ENCODE measurements at places on chromosomes 4 and X.
A peak's percentile ranks its signal among the peaks of the same experiment; 100 is the strongest.

DNA sequence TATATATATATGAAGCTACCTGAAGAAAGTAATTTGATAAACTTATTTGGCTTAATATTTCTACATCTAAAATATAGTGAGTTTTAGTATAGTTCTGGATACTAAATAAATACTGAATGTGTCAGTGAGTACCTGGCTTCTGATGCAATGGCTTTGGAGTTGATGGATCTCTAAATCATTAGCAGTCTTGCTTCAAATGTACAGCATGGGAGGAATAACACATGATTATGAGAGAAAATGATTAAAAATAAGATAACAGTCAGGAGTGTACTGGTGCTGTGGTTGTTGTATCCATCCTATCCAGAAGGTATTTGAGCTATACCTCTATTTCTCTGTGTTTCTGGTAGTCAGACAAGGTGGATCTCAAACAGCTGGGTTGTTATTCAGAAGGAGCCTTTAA, 641.3 kb downstream of the TRAM1L1 start:
- DNase-seq: no peak

- no peak for DNase-seq
Observed at GRCh38 chr4:151921811-151922210, 161.0 kb upstream of the GATB start.

DNA sequence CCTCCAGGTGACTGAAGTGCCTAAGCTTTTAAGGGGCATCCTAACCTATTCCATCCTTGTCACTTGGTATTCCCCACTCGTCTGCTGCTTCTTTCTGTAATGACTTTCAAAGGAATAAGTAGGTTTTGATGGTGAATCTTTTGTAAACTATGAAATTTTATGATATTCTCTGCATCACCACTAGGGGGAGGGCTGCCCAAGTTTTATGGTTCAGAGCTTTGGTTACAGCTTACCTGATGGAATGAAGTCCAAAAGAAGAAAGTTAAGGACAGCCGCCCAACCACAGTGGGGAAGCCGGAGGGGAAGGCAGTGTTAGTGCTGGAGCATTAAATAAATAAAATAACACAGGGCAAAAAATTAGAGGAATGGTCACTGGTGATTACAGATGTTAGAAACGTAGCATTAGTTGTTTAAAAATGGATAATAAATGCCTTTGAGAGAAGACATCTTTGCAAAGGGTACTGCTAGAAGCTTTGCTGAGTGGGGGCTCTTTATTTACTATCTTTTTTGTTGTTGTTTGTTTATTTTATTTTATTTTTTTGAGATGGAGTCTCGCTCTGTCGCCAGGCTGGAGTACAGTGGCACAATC, 204.9 kb downstream of the GBA3 start:
- DNase-seq: peak; percentile 51

DNA sequence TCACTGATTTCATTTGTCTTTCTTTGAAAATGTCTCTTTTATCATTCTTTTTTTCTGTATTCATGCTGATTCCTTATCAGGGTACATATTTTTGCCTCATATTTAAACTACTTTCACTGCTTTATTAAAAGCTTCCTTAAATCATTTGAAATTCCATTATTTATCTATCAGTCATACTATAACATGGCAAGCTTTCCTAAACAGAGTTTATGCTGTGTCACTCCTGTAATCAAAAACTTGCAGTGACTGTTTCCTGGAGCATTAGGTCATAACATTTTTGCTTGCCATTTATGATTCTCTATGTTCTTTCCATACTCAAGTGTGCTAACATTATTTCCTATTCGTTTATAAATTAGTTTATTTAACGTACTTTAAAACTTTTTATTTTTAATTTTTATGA, 203.7 kb downstream of the BMPR1B start:
- DNase-seq: no peak

- DNase-seq: no peak
Observed at GRCh38 chr4:36427696-36428095, 146.3 kb downstream of the DTHD1 start.

DNA sequence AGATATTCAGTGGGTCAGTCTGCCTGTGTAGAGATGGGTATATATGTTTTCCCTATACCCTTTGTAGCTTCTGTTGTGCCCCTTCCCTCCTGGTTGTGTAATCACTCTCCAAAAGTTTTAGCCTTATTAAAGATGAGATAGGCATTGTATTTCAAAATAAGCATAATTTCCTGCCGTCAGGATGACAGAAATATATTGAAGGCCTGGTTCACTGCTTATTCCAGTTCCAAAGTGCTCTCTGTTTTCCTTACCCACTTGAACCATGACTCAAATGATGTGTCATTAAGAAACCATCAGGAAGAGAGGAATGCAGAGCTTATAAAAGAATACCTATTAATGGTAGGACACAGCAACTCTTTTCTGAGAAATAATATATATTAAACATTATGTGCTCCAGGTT, 178.5 kb downstream of the GABRB1 start:
- DNase-seq: no peak

- DNase-seq: no peak
Observed at GRCh38 chr4:171517883-171518282, 295.3 kb upstream of the GALNTL6 start.

- no peak for DNase-seq
Observed at GRCh38 chrX:40403757-40404156, 177.0 kb upstream of the ATP6AP2 start.

DNA sequence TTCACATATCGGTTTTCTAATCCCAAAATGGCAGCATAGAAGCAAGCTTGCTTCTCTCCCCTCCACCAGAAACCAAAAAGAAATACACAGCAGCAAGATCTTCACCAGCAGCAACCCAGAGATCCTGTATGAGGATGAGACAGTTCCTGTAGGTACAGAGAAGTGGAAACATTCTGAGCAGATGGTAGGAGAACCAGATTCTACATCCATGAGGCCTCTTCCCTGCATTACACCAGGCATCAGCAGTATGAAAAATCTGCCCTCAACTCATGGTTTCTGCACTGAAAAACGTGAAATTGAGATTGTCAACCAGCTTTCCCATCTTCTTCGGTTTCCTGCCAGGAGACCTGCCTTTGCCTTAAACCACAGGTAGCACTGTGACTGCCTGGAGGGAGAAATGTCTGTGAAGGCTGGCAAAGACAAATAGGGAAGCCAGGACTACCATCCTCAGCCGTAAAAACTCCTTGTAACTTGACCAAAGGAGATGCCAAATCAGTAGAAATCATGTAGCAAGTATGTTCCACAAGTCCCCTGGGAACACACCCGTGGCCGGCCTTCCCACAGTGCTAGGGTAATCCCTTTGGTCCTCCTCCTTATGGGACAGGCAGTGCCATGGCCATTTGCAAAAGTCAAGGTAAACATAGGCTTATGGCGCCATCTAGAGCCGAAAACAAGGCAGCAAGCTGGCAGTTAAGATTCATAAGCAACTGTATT, 24.0 kb upstream of the MTHFD2L start:
- peak; percentile 74 for DNase-seq

GRCh38 chr4:68734095-68734494, 63.6 kb upstream of the UGT2B15 start:
- no peak for DNase-seq

- no peak for DNase-seq
Observed at GRCh38 chr4:89489338-89489771, 181.8 kb upstream of the GPRIN3 start.

GRCh38 chrX:129609395-129609794, 45.4 kb downstream of the APLN start:
- no peak for DNase-seq

- no peak for DNase-seq
Observed at GRCh38 chr4:24781999-24782745, 13.2 kb upstream of the SOD3 start.

- DNase-seq: no peak
Observed at GRCh38 chr4:40276546-40276945, 58.6 kb upstream of the CHRNA9 start.

DNA sequence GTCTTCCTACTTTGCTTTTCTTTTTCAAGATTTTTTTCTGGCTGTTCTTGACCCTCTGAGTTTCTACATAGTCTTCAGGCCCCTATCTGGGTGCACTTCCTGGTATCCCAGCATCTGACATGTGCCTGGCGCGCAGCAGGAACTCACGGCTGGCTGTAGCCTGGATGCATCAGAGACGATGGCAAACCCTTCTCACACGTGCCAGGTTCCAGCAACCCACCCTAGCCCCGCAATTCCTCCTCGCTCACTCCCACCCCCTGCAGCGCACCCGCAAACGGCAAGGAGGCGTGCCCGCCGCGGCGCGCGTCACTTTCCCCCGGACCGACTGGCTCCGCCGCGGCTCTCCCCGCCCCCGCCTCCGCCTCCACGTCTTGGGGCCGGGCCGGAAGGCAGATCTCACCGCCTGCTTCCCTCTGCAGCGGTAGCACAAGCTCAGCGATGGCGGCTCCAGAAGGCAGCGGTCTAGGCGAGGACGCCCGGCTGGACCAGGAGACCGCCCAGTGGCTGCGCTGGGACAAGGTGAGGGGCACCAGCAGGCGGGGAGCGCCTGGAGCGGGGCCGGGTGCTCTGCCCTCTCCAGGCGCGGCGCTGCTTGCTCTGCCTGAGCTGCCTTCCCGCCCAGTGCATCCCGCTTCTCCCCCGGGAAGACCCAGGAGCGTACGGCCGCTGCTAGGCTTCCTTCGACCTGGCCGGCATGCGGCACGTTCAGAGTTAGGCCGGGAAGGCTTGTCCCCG, at the start of gene PGM2:
Gene PGM2 (plus strand): TSS at position 392 of the 735 bp plus-strand sequence. CDS start 47 bp downstream, at position 439.
- peak; percentile 81 for DNase-seq

- no peak for DNase-seq
Observed at GRCh38 chr4:15470128-15470475, 420 bp downstream of the CC2D2A start.

DNA sequence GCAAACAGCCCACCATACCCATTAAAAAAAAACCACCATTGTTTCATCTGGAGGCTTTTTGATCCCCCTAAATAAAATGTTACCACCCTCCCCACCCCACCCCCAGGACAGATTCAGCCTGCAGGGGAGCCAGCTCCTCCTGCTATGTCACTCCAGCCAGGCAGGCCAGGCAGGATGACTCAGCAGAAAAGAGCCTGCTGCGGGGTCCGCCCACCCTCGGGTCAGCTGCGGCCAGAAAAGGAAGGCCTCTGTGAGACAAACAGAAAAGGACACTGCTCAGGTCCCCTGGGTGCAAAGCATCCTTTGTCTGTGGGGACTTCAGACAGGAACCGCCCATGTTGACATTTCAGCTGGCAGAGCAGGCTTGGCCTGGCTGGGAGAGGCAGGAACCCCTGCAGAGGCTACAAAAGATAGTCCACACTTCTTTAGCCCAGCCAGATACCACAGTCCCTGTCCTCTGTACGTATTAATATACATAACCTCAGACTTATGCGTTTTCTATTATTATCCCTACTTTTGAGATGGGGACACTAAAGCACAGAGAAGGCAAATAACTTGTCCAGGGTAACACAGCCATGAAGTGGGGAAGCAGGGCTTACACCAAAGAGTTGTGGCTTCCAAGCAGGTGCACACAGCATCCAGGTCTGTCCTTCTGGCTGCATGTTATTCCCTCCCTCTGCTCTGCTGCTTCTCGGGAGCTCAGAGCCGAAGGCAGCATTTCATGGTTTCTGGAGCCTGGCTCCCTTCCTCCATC, 147.7 kb downstream of the CPEB2 start:
- no peak for DNase-seq

GRCh38 chrX:136847874-136848273, 32.7 kb downstream of the RBMX start:
- peak; percentile 78 for DNase-seq

DNA sequence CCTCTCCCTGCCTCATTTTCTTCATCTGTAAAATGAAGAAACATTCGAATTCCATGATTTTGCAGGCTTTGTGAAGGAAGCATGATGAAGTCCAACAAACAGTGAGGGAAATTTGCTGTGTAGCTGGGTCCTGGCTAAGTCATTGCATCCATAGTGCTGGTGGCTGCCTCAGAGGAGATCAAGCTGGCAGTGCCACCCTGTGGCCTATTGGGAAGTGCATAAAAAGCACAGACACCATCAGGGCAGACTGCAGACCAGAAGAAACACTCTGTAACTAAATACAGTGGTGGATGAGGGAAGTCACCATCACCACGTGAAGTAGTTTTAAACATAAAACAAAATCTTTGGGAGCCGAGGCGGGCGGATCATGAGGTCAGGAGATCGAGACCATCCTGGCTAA, 40.7 kb upstream of the DDX3X start:
- DNase-seq: no peak

- DNase-seq: no peak
Observed at GRCh38 chr4:143921181-143921580, 15.8 kb upstream of the GYPE start.

DNA sequence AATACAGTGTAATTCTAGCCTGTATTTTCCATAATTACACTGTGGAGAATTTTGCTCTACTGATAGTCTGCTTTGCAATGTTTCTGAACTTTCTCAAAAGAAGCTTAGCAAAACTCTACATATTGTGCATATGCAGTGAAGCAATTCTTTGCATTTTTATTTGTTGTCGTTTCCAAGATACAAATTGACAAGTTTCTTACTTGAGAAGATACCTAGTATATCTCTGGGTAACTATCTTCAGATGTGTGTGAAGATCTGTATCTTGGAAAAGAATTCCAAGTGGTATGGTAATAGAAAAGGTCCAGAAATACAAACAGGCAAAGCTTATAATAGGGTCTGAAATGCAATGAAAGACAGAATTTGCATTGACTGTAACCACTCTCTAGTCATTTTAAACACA, 1119.8 kb upstream of the INTU start:
- DNase-seq: peak; percentile 67

GRCh38 chr4:42396752-42397634, at the start of gene SHISA3:
Gene SHISA3, plus strand, starts transcription at chr4:42397488. Its CDS starts 569 bp downstream, at chr4:42398057.
- DNase-seq: no peak

DNA sequence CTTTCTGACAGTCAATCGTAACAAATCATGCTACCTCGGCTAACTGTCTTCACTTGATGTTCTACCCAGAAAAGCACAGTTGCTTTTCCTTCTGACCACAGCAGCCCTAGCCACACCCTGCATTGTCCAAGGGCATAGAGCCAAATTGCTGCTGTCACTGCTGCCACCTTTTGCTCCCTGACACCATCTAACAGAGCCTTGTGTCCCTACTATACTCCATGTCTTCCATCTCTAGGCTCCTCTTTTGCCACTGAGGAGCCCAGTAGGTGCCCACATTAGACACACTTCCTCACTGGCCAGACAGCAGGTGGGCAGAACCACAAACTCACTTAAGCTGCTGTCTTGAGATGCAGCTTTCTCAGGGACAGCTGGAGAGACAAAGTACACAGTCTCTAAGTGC, 91.4 kb downstream of the ANXA3 start:
- no peak for DNase-seq

DNA sequence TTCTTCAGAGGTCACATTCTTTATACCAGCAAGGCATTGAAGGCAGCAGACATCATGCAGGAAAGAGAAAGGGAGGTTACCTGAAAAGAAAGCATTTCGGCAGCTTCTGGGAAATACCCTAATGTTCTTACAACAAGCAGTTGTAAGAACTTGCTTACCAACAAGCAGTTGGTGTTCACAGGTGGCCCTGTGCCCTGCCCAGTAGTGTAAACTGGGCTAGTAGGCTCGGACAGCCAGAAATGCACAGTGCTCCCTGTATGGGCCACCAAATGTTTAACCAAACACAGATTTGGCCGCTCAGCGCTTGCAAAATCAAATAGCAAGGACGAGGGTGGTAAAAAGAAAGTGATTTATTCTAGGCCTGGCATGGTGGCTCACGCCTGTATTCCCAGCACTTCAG, 20.4 kb upstream of the RHOXF1 start:
- DNase-seq: no peak

Data from trophoblast cell (in vitro differentiated cells and primary cell).